BE2C (cell line): ENCODE measurements at places on chromosomes 2 and 18.

- no peak for DNase-seq
These were observed 137.9 kb downstream of the NFATC1 start for GRCh38 chr18:79533591-79533990.

GRCh38 chr2:144912206-144912605 lies 392.3 kb upstream of the ZEB2 start:
- DNase-seq, result no peak

- DNase-seq, result peak; percentile 63
These were observed 173.0 kb downstream of the CTIF start for GRCh38 chr18:48711651-48712486.

DNA sequence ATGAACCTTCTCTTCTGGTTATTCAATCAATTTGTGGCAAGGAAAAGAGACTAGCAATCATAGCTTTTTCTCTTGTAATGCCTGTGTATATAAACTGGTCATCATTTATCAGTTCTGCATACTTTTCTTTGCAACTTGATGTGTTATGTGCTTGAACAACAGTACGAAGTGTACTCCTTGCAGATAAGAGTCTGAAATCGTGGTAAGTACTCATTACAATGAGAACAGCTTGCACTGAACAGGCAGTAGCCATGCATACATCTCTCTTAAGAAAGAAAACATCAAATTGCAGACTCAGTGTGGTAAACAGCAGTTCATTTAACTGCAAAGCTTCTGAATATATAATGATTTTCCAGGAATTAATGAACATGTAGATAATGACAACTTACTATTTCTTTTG lies 64.3 kb downstream of the GREB1L start:
- no peak for DNase-seq

GRCh38 chr2:73177645-73178255 lies 24.6 kb upstream of the NOTO start:
- no peak for DNase-seq

DNA sequence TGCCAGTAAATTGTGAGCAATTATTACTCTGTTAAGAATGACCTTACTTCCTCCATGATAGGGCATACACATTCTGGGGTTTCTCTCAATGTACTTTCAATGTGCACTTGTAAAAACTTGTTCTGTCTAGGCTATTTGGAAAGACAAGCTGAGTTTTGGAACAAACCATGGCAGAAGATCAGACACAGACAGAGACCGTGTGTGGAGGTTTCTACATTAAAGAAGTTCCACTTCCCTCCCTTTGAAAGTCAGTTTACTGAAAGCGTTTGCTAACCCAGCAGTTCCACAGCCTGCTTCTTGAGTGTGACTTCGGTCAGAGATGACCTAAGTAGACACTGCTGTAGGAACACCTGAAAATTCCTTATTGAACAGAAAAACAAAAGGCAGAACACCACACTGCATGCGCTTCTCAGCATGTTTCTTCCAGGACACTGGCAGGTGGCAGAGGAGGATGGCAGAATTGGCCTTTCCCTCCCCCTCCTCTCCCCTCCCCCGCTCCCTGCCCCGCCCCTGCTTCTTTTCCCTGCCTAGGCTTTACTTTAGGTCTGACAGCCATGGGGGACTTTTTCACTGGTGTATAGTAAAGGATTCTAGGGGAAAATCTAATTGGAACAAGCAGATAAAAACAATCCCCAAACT lies 109.8 kb downstream of the NOL10 start:
- DNase-seq, result no peak

DNA sequence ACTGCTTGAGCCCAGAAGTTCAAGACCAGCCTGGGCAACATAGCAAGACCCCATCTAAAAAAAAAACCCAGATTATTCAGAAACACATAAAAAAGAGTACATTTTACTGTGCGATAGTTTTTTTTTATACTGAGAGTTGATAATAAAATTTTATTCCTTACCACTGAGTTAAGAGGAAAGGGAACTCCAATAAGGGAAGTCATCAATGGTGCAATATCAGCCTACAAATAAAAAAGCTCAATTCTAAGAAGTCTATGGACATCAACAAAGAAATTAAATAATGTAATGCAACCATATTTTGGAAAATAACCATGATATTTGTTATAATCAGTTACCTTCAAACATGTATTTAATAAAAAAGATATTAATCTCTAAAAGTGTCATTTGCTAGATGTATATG lies 46.6 kb downstream of the PIGN start:
- no peak for DNase-seq

GRCh38 chr2:188235364-188235763 lies 56.3 kb upstream of the GULP1 start:
- DNase-seq, result no peak
